Stimulated activated CD4-positive, alpha-beta T cell treated with anti-CD3 and anti-CD28 coated beads, Interleukin-2, amount 100 ng/mL, for 48 hours (primary cell): ENCODE measurements at places on chromosomes 12 and 14.
A peak's percentile ranks its signal among the peaks of the same experiment; 100 is the strongest.

GRCh38 chr12:28360253-28360652, 170.0 kb downstream of the CCDC91 start:
- DNase-seq, result no peak

- no peak for DNase-seq
Observed at GRCh38 chr14:68094158-68094557, 274.6 kb downstream of the RAD51B start.

- DNase-seq, result no peak
Observed at GRCh38 chr12:128078301-128078971, 188.5 kb upstream of the TMEM132C start.

- no peak for DNase-seq
Observed at GRCh38 chr14:104953896-104954656, 24.1 kb downstream of the AHNAK2 start.

- DNase-seq, result no peak
Observed at GRCh38 chr14:26204728-26205479, 392.9 kb downstream of the NOVA1 start.

DNA sequence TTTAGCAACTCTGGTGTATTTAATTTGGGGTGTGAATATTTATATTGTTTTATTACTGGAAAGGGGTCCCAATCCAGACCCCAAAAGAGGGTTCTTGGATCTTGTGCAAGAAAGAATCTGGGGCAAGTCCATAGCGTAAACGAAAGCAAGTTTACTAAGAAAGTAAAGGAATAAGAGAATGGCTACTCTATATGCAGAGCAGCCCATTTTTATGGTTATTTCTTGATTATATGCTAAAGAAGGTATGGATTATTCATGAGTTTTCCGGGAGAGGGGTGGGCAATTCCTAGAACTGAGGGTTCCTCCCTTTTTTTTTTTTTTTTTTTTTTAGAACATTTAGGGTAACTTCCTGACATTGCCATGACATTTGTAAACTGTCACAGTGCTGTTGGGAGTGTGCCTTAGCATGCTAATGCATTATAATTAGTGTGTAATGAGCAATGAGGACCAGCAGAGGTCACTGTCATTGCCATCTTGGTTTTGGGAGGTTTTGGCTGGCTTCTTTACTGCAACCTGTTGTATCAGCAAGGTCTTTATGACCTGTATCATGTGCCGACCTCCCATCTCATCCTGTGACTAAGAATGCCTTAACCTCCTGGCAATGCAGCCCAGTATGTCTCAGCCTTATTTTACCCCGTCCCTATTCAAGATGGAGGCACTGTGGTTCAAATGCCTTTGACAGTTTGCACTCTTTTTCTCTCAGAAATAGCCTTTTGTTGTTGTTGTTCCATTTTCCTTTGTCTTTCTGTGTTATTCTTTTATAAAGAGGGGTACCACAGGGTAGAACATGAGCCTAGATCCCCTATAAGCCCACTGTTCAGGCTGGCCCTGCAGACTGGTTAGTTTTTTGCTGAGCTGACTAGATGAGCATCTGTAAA, 75.5 kb upstream of the DCD start:
- DNase-seq, result peak; percentile 27

DNA sequence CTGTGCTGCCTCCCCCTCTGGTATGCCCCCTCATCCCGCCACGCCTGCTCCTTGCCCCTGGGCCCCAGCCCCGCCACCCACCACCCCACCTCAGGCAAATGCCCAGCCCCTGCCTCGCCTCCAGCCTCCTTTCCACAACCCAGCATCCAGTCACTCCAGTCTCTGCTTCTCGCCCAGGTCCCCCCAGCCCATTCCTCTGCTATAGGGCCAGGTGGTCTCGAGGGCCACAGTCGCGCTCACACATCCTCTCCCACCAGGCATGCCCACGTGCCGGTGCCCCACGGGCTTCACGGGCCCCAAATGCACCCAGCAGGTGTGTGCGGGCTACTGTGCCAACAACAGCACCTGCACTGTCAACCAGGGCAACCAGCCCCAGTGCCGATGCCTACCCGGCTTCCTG, 6.1 kb upstream of the NXPH4 start:
- DNase-seq, result no peak

GRCh38 chr12:52126050-52126604, 46.6 kb downstream of the SMIM41 start:
- DNase-seq, result no peak

- DNase-seq, result peak; percentile 13
Observed at GRCh38 chr12:10363914-10364814, 25.7 kb downstream of the KLRK1 start.

GRCh38 chr12:114396869-114397719, 8.8 kb downstream of the TBX5 start:
- no peak for DNase-seq

- DNase-seq, result no peak
Observed at GRCh38 chr14:54512393-54512792, 2.7 kb downstream of the CGRRF1 start.

DNA sequence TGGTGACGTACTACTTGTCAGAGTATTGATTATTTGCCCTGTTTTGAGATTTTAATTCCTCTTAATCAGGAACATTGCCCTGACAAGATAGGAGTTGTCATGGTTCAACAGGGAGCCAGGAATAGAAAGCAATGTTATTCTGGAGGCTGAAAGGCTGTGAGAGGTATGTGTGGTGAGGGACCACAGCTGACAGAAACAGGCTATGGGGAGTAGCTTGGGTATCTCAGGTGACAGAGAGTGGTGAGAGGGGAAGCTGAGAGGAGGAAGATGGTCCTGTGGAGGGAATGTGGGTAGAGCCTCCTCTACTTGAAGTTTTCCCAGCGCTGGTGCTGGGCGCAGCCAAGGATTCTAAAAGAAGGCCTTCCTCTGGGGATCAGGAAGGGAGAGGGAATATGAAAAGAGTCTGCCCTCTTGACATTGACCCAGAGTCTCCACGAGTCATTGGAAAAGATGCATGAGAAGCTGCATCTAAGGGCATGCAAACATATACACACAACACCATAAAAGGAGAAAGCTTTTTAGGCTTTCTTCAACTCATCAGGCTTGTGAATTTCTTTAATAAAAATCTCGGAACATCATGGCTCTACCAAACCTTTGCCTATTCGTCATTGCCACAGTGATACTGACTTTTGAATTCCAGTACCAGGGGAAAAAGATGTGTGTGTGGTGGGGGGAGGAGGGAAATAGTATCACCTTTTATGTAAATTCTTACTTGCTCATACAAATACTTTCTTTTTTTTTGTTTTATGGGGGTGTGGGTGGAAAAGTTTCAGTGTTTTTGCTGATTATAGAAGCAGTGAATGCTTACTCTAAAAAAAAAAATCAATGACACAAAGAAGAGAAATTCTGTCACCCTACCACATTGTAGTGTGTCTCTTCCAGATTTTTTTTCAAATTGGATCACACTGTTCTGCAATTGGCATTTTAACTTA, 39.9 kb upstream of the DHRS7 start:
- no peak for DNase-seq

DNA sequence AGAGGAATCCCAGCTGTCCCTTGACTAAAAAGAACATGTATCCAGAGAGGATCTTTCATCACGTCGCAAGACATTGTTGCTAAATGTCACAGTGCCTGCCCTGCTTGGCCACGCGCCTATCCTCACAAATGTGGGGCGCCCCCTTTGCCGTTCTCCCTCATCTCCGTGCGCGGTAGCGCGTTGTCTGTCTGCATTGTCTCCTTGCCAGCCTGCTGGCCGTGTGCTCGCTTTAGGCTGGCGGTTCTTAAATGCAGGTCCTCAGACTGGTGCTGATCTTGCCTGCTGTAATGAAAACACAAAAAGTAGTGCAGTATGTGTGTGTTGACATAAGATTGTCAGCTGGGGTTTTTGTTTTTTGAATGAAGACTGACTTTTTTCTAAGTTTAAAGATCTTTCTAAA, 198.2 kb upstream of the RGS6 start:
- DNase-seq, result no peak

- DNase-seq, result no peak
Observed at GRCh38 chr12:32024884-32025592, 65.8 kb downstream of the RESF1 start.

DNA sequence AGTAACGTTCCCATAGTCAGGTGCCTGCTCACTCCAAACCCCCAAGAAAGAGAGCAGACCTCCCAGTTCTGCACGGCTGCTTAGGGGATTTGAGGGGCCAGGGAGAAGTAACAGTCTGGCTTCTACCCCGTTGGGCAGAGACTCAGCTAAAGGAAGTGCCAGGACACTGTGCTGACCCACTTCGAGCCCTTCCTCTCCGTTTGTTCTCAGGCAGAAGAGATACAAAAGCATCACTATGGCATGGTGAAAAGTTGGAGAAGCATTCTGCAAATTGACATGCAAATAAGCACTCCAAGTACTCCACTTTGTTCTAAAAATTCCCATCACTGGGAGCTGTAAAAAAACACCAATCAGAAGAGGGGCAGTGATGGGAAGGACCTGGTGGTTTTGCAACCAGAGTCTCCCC, 239.1 kb downstream of the EGLN3 start:
- no peak for DNase-seq
